CD4-positive, alpha-beta T cell treated with Interferon alpha-2 for 1 hour (primary cell): ENCODE measurements at places on chromosomes 12 and 14.
A peak's percentile ranks its signal among the peaks of the same experiment; 100 is the strongest.

GRCh38 chr14:25237845-25238244 is 187.9 kb upstream of the STXBP6 start:
- DNase-seq = no peak

DNA sequence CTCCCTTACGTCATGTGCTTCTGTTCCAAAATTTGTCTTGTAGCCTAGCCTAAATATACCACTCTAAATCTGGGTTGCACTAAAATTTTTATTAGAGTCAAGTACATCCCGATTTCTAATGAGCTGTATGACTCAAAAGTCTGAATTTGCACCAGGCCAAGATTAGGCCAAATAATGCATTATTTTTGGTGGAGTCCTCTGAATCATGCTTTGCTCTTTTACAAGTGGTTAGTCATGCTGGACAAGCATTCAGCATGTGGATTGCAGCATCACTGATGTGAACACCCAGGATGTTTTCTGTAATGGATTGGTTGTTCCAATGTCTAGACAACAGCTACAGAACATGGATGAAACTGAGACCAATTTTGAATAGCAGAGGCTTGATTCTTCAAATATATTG is 23.7 kb downstream of the HEBP1 start:
- DNase-seq = no peak

- no peak for DNase-seq
These were observed 13.0 kb downstream of the SLC25A3 start for GRCh38 chr12:98606359-98606988.

DNA sequence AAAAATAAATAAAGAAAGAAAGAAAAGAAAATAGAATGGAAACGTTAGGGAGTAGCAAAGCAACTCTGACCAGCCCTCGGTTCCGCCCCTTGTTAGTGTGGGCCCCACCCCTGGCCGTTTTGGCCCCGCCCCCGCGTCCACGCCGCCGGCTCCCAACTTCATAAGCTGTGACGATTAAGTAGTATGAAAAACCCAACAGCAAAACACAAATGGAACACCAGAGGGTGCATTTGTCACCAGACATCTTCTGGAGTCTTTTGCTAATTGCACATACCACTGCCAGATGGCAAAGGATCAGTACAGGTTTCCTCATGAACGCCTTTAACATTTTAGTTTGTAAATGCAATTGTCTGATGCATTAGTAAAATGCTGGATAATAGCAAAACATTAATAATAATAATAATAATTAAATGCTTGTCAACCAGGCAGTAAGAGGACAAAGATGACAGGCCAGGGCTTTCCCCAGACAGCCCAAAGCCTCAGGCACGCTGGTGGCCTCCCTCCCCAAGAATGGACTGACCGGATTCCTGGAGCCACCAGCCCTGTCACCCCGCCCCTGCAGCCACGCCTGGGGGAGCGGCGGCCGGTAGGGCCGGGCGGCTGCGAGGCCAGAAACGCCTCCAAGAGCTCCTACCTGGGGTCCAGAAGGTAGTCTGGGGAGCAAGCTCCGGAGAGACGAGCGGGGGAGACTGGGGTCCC is 23.6 kb downstream of the HSP90AA1 start:
- peak; percentile 87 for DNase-seq
